ENCODE measurements at places on chromosomes 6 and 20. TPM values are rescaled to one million over a fixed set of nuclear protein-coding genes. Genes with fewer than 3 reads are reported as not detected.

Gene RMND1
- total RNA-seq, result 20.8 TPM

GRCh38 chr6:138239774-138240173 is 21.5 kb upstream of the PBOV1 start:
- DNase-seq, result no peak

DNA sequence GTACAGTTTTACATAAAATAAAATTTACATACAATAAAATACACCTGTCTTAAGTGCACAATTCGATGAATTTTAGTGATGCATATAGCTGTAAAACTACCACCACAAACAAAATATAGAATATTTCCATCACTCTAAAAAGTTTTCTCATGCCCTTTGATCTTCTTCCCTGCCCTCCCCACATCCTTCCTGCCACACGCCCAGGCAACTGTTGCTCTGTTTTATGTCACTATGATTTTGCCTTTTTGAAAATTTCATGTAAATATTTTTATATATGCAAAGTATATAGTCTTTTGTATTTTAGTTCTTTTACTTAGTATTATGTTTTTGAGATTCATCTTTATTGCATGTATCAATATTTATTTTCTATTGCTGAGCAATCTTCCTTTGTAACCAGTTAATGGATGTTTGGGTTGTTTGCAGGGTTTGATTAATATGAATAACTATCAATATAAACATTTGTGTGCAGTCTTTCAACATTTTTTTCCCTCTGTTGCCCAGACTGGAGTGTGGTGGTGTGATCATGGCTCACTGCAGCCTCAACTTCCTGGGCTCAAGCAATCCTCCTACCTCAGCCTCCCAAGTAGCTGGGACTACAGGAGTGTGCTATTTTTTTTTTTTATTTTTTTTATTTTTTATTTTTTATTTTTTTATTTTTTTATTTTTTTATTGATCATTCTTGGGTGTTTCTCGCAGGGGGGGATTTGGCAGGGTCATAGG is 23.8 kb upstream of the SAMHD1 start:
- peak; percentile 67 for DNase-seq

Gene TNF
- total RNA-seq, result 93.3 TPM

Gene SLC52A3
- not detected for total RNA-seq

Measured in activated CD4-positive, alpha-beta T cell treated with anti-CD3 and anti-CD28 coated beads for 36 hours (primary cell).